ENCODE measurements at places on chromosomes 7 and 10.

DNA sequence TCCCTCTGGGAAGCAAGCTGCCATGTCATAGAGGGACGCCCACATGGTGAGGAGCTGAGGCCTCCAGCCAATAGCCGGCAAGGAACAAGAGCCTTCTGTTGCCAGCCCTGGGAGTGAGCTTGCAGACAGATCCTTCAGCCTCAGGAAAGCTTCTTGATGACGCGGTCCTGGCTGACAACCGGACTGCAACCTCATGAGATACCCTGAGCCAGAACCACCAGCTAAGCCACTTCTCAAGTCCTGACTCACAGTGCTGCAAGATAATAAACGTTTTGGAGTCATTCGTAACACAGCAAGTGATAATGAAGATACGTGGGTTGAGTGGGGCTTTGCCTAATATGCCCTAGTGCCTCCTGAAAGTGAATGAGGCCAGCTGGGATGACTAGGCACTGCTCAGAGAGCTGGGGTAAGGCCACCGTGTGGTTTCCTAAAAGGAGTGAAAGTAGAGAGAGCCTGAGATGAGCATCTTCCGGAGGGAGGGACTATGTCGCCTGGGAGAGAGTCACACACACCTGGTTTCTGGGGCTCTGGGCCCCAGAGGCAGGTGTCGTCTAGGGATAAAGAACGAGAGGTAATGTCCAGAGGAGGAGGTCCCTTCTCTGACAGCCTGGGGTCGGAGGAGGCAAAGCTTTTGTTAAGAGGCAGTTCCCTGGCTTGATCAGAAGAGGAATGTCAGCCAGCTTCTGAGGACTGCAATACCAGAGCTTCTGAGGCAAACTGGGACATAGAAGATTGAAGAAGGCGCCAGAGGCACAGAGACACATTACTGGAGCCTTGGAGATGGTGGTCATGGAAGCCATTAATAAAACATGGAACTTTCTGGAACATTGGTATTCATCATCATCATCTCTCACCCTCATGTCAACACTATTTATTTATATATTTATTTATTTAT is 53.6 kb downstream of the PYROXD2 start:
- no peak for DNase-seq

- DNase-seq, result no peak
These were observed 752.1 kb upstream of the POM121L12 start for GRCh38 chr7:52283335-52283734.

GRCh38 chr10:60387531-60387930 is 2.1 kb downstream of the ANK3 start:
- DNase-seq, result no peak

DNA sequence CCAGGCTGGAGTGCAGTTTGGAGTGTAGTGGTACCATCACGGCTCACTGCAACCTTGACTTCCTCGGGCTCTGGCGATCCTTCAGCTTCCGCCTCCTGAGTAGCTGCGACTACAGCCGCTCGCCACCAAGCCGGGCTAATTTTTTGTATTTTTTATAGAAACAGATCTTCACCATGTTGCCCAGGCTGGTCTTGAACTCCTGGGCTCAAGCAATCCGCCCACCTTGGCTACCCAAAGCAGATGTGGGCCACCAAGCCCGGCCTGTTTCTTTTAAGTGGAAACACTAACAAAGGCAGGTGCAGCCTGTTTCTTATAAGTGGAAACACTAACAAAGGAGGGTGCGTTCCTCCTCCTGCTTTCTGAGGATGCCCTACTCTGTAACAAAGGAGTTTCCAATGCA is 18.2 kb downstream of the PRF1 start:
- peak; percentile 70 for DNase-seq

- DNase-seq, result no peak
These were observed 306.2 kb downstream of the CCSER2 start for GRCh38 chr10:84634636-84635035.

DNA sequence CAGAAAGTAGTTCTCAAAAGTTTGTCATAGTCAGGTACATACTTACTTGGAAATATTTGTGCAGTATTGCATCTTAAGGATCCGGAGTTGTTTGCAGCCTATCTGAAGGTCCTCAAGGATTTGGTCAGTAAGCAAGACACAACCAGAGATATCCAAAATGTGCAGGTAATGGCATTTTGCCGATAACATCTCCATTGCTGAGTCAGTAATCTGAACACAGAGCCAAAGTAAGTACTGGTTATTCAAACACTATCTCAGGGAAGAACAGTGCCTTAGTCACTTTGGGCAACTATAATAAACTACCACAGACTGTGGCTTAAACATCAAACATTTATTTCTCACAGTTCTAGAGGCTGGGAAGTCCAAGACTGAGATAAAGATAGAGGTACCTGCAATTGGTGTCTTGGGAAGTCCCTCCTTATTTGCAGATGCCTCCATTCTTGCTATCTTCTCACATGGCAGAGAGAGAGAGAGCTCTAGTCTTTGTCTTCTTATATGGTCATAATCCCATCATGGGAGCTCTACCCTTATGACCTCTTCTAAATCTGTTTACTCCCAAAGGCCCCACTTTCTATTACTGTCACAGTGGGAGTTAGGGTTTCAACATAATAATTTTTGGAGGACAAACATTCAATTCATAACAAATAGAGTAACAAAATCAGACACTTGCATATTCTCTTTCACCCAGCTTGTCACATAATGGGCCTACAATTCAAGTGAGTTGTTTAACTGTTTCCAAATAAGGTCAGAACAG is 73.4 kb downstream of the FAM185A start:
- no peak for DNase-seq

DNA sequence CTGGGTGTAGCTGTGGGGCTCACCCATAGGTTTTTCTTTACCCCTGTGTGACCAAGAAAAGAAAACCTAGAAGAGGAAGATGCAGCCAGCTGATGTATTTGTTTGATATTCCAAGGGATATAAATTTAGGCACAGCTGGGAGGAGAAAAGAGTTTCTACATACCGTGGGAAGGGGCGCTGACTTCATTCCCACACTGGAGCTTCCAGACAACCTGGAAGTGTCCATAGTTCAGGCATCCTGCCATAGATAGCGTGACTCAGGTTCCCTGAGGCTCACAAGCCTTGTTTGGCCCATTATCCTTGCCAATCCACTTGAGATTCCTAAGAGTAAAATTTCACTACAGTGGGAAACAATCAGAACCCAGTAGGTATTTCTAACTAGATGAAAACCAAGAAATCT is 371.7 kb upstream of the NRP1 start:
- DNase-seq, result no peak

GRCh38 chr10:70621503-70622078 is 19.1 kb upstream of the PRF1 start:
- no peak for DNase-seq
